ENCODE measurements at places on chromosomes 2 and 18.

DNA sequence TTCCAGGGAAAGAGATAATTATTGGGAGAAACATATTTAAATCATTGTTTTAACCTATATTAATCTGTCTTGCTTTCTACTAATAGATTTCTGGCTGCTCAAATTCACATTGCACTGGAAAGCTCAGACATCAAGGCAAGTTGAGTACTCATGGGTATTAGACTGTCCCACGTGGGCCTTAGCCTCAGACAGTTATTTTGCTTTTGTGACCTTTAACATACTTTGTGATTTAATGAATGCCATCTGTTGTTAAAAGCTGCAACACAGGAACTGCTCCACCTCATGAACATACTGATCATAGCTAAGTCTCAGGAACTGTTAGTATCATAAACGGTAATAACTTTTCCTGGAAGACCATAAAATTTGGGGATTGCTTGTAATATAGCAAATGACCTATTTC is 2.7 kb upstream of the LCT start:
- no peak for DNase-seq

DNA sequence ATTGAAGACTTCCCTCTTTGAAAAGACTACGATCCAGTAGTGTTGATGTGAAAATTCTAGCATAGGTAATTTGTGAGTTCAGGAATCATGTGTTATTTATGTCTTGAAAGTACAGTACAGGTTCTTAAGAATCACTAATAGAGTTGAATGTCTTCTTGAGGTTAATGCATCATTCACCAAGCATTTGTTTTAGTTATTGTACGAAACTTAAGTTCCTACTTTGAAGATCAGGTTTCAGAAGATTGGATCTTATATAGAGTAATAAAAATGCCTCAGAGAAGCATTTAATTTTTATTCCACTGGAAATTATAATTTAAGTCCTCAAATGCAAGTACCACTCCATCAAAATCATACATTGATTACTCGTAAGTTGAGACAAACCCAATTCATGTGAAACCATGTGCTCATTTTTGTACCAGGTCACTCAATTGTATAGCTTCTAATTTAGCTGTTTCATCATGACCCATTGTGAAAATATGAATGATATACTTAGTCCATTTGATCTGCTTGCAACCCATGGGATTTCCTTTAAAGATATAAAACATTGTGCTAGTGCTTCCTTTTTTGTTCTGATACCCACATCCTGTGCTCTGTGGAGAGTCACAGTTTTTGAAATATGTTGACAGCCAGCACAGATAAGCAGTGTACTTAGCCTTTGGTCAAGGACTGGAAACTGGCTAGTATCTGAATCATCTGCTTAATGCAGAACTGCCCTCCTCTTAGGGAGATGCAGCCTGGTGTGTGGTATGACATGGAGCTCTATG is 22.5 kb upstream of the RAB27B start:
- DNase-seq, result no peak

DNA sequence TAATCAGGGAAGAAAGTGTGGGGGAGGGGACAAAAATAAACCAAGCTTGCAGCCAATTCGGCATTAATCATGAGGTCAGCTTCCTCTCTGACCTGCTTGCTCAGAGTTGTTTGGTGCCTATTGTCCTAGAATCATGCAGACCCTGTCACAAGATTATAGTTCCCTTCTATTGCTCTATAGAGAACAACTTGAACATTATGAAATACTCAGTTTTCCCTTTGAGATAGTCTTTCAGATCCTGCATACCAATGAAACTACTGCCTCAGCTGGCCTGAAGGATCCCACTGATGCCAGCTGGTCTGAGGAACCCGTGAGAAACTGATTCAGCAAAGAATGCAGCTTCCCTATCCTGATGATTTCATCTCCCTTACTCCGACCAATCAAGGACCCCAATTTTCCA is 955 bp upstream of the BBS5 start:
- DNase-seq, result no peak

GRCh38 chr2:45781464-45781811 is 130.0 kb downstream of the PRKCE start:
- DNase-seq, result no peak

DNA sequence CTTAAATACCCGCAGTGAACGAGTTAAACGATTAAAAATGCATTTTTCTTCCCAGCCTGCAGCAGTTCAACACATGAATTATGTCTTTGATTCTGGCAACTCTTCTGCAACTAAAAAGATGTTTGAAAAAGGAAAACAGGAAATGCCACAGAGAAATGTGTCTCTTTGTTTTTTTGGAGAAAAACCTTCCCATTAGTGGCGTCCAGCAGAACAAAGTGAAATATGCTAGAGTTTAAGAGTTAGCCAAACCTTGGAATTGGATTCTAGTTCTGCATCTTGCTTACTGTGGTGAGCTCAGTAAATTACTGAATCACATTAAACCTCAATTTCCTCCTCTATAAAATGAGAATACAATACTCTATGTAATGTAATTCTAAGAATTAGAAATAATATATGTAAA is 900.2 kb upstream of the ACVR2A start:
- no peak for DNase-seq

GRCh38 chr2:230085201-230085600 is 16.5 kb upstream of the SLC16A14 start:
- no peak for DNase-seq

DNA sequence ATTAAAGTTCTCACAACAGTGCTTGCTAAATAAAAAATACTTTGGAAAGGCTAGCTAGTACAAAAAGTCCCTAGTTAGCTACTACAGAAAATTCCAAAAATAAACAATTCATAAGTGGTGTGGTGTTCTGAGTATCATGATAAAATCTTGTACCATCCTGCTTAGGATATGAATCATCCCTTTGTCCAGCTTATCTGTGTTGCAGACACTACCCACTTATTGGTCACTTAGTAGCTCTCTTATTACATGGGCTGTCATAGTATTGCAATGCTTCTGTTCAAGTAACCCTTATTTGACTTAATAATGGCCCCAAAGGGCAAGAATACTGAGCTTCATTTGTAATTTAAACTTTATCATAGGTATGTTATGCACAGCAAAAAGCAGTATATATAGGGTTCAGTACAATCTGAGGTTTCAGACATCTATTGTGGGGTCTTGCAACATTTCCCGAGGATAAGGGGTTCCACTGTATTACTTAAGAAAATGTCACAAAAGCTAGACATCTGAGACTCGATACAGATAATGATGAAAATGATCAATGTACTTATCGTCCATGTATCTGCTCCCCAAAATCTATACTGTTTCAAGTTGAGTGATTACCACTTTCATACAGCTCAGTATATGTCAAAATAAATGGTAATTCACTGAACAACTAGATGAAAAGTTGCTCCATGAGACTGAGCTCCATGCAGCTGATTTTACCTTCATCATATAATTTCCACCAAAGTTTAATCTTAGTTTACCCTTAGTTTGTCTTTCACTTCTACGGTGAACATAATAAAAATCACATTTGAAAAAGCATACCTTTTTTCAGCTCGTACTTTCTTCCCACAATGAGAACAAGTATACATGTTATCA is 93.8 kb downstream of the C2orf74 start:
- no peak for DNase-seq

DNA sequence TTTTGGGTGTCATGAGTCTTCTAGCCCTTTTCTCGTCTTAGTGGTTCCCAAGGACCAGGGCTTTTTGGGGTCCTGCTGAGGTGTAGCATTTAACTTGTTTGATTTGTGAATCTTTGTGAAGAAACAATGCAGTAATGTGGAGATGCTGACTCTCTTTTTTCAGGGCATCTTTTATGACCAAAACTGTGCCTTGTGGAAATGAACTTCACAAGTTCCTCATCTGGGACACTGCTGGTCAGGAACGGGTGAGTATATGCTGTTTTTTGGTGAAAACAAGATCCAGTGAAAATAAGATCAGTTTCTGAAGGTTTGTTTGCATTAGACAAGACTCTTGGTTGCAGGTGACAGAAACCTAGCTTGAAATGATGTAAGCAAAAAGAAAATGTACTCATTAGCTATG is 83.9 kb downstream of the RAB31 start:
- DNase-seq, result no peak

GRCh38 chr2:30643674-30644073 is 163.6 kb downstream of the CAPN13 start:
- DNase-seq, result no peak

DNA sequence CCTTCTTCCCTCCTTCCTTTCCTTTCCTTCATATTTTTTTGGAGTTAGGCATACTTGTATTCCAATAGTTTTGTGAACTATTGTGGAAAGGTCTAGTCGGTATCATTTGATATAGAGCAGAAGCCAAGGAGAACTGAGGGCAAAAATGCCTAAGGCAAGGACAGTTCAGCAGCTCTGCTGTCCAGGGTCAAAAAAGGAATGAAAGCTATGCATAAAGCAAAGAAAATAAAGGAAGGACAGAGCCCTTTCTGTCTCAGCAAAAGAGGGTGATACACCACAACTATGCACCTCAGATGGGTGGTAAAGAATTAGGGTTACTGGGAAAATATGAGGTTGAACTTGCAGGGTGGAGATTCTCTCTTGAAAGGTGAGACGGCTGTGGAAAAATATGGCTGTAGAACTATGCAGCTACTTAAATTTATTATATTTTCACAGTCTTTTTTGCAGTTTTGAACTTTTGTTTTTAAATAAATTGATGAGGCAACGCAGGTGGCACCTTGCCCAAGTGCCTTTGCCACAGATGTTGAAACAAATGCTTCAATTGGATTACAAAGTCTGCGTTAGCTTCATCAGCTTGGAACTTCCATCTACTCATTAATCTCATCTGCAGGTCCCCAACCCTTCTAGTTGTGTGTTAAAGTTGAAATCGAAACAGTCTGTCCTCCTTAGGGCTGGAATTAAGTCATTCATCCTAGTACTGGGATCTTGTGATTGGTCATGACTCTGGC is 20.8 kb downstream of the LHCGR start:
- no peak for DNase-seq

DNA sequence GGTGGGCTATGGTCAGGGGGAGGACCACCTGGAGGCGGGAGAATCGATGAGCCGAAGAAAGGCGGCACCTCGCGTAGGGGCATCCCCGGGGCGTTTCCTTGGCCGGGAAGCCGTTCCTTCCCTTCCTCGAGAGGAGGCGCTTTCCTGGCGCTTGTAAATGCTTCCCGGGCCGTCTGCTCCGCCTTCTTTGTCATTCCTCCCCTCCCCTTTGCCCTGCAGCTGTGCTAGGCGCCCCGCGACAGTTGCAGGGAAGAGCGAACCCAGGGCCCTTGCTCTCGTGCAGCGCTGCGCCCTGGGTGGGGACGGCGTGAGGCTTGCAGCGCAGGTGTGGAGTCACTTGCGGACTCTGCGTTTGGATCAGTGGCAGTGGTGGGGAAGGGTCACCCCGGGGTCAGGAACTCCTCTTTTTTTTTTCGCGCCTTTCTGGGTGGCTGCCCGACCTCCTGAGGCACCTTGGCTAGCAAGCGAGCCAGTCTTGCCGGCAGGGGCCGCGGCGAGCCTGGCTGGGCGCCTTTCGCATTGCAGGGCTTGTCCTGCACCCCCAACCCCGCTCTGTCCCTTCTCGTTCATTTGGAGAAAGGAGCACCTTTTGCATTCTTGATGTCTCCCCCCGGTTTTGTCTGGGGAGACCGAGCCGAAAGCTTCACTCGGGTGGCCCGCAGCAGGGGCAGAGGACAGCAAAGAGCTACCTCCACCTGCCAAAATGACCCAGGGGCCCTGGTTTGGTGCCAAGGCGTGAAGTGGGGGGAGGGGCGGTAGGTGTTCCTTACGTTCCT is 858 bp downstream of the KCNS3 start:
- DNase-seq, result no peak

- no peak for DNase-seq
These were observed 12.4 kb upstream of the TRIB2 start for GRCh38 chr2:12704378-12704777.

GRCh38 chr2:11096591-11096990 is 58.7 kb upstream of the SLC66A3 start:
- DNase-seq, result no peak

DNA sequence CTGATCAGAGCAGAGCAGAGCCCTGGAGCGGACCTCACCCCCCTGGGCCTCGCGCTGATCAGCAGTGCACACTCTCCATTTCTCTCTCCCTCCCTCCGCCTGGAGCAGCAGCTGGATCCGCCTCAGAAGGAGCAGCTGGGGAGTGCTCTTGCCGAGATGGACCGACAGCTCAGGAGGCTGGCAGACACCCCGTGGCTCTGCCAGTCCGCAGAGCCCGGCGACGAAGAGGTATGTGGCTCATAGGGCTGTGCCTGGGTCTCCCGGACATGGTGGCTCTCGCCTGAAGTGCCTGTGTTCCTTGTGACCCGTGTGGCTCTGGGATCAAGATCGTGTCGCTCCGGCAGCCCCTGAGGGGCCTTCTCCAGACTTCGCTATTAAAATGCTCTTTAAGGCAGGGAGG is 102.5 kb downstream of the USP40 start:
- DNase-seq, result no peak

DNA sequence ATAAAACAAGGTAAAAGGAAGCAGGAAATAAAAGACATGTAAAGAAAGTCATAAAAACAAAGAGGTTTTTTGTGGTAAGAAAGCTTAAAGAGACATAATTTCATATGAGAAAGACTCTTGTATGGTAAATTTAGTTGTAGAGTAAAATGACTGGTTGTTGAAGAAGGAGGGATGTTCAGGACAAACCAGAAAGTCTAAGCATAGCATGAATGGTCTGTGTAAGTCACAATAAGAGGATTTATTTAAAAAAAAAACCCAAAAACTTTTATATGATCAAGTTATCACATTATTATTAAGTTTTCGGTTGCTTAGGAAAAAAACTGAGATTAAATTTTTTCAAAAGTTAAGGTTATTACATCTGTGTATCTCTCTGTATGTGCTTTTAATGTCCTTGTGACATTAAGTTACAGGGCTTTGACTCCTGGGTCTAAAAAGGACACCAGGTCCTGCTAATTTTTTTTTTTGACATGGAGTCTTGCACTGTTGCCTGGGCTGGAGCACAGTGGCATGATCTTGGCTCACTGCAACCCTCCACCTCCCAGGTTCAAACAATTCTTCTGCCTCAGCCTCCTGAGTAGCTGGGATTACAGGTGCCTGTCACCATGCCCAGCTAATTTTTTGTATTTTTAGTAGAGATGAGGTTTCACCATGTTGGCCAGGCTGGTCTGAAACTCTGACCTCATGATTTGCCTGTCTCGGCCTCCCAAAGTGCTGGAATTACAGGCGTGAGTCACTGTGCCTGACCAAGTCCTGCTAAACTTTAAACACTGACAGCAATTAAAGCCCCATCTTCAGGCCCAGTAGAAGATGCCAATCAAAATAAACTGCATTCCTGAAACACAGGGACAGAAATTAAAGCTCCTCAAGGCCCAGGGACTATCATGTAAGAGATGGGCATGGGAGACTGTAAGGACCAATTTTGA is 14.2 kb upstream of the OXER1 start:
- DNase-seq, result no peak

GRCh38 chr18:3886575-3887322 is 436.8 kb downstream of the TGIF1 start:
- DNase-seq, result no peak

GRCh38 chr18:13502585-13502984 is 223.8 kb downstream of the FAM210A start:
- no peak for DNase-seq

GRCh38 chr2:197233473-197233872 is 77.1 kb downstream of the ANKRD44 start:
- DNase-seq, result no peak

- no peak for DNase-seq
These were observed 24.0 kb downstream of the ARMC9 start for GRCh38 chr2:231222318-231223000.
